Suppressor macrophage treated with lipopolysaccharide for 1 hour (primary cell): ENCODE measurements at places on chromosomes 5 and 9.
A peak's percentile ranks its signal among the peaks of the same experiment; 100 is the strongest.

DNA sequence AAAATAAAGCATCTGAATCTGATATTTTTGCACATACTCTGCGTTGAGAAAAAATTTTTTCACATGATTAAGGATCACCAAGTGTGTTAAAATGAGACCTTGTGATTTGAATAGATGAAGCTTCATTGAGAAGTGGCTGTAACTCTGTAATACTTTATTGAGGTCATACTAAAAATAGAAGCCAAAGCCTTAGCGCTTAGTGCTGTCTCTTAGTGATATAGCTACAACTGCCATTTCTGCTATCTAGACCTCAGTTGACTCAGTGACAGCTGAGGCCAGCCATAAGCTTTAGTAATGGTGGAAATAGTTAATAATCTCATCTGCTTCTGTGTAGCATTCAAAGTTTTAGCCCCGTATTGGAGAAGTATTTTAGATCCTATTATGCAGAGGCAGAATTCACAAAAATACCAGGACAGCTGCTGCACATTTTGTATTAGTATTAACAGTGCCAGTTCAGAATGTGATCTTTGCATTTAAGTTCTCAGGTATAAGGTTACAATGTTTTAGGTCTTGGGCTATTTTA, 107.4 kb upstream of the SGCD start:
- no peak for DNase-seq

DNA sequence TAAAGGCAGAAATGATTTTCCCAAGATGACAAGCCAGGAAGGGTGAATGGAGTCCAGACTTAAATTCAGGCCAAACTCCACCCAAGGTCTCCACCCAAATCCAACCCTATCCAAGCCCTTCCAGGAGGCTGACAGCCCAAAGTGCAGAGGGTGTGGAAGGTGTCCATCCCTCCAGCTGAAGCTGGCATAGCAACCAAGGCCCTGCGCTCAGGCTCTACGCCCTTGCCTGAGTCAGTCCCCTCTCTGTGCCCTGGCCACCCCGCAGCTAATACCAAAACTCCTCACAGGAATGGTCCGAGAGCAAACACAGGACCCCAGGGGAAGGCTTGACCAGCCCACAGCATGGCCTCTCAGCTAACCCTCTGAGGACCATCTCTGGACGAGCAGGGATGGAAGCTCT, 2.1 kb downstream of the SEPTIN8 start:
- no peak for DNase-seq

GRCh38 chr9:134623258-134624066, 18.1 kb upstream of the COL5A1 start:
- no peak for DNase-seq

DNA sequence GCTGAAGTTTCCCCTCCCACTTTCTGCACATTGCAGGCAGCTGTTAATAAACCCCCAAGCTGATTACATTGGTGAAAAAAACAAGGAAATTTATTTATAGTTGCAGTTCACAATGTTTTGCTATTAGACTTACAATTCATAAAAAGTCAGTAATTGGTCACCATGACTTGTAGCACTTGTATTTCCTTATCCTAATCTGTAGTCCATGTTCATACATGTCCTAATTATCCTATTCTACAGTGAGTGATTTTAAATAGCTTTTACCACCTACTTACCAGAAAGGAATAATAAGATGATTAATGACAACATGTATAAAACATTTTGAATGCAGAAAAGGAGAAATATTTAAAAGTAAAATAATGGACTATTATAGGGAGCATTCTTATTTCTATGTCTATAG, 760.0 kb upstream of the RIOK2 start:
- DNase-seq, result no peak

DNA sequence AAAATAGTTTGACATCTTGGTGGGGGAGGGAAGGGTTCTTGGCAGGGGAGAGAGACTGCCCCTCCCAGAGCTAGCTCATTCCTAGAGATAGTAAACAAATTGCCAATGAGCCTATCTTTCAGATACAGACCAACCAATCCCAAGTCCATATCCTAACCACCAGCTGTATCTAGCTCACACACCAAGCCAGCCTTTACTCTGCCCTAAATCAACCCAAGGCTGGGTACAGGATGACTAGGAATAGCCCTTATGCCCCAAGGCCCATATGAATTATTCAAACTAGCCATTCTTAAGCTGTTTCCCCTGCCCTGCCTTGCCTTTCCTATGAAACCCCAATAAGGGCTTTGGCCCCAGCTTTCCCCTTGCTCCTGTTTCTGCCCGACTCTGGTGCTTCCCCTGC, 281.3 kb upstream of the PANK3 start:
- DNase-seq, result no peak

- no peak for DNase-seq
Measured at GRCh38 chr5:80568251-80568650, 1.8 kb downstream of the ANKRD34B start.

- DNase-seq, result no peak
Measured at GRCh38 chr9:118473521-118473920, 769.3 kb downstream of the TLR4 start.

- peak; percentile 22 for DNase-seq
Measured at GRCh38 chr5:125189531-125189941, 443.1 kb upstream of the ZNF608 start.
